ENCODE measurements at places on chromosomes 6 and 20.

DNA sequence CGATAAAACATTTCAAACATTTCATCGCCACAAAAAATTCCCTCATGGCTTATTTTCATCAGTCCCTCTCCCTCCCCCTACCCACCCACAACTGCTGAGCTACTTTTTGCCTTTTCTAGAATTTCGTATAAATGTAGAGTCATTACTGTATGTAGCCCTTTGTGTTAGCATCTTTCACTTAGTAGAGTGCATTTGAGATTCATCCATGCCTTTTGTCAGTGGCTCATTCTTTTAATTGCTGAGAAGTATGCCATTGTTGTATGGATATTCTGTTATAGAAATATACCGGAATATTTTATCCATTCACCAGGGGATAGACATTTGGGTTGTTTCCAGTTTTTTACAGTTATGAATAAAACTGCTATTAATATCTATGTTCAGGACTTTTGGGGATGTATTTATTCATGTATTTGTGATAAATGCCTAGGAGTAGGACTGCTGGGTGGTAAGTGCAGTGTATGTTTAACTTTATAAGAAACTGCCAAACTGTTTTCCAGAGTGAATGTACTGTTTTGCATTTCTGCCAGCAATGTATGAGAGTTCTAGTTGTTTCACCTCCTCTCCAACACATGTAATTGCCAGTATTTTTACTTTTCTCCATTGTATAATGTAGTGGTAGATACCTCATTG, 50.4 kb downstream of the FOXO3 start:
- no peak for DNase-seq

DNA sequence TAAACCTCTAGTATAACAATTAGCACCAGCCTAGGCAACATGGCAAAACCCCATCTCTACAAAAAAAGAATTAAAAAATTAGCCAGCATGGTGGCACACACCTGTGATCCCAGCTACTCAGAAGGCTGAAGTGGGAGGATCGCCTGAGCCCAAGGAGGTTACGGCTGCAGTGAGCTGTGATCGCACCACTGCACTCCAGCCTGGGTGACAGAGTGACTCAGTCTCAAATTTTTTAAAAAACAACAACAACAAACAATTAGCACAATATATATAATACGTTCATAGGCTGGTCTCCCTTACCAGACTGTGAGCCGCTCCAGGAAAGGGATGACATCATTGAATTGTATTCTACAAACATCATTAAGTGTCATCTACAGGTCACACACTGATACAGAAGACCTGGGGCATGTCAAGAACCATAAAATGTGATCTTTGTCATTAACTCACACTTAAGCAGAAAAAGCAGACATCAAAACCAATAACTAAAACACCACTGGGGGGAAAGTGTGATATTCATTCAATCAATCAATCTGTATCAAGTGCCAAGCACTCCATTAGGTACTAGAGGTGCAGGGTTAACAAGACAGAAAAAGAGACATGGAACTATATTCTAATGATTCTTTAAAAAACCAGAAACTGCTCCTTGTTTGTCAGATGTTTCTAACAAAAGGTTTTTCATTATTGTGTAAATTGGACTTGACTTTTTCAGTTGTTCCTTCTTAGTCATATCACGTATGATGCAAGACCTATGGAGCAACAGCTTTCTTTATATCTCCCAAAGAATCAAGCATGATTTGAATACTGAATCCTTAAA, 17.8 kb downstream of the MAP3K5 start:
- no peak for DNase-seq

DNA sequence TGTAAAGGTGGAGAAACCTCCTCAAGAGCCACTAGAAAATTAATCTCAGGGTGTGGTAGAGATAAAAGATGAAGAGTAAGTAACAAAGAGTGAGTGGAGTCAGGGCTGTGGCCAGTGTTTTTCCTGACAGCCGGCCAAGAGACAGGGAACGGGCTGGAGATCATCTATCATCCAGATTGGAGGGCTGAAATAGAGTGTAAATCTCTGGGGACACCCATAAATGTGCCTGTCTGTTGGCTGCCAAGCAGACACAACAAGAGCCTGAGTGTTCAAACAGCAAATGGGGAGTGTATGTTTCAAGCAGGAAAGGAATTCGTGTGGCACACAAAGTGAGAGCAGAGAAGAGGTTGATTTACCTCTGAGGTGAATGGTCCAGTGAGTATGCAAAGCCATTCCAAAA, 326.4 kb upstream of the KHDRBS2 start:
- no peak for DNase-seq

GRCh38 chr6:17130786-17131185, 28.9 kb downstream of the STMND1 start:
- DNase-seq = no peak

DNA sequence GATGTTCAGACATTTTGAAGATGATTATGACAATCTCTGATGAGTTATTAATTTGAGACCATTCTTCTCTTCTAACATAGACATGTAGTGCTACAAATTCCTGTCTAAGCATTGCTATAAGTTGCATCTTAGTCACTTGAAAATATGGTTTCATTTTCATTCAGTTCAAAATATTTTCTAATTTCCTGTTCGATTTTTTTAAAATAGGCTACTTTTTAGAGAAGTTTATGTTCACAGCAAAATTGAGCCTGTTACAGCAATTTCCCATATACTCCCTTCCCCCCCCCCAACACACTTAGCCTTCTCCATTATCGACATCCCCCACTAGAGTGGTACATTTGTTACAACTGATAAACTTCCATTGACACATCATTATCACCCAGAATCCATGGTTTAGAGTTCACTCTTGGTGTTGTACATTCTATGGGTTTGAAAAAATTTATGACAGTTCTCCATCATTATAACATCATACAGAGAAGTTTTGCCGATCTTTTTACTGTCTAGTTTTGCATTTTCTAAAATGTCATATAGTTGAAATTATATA, 31.2 kb downstream of the PLAGL1 start:
- no peak for DNase-seq

DNA sequence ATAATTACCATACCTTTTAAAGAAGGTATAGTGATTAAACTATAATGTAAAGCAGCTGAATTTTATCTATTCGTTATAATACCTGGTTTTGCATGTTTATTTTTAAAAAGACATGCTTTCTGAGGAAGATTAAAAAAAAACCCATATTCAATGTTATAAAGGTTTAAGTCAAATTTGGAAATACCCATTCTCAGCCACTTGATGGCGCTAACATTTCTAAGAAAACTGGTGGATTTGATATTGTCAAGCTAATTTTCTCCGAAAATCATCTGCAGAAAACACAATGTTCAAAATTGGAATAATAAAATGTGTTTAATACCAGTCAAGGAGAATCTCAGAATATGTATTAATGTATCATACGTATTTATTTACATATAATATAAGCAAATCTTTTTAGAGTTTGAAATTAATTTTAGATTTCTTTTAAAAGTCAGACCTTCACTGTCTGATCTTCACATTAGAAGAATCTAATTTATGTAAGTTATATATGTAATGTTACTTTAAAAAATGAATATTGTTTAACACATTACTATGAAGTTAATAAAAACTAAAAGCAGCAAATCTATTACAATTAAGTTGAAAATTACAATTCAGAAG, 35.0 kb downstream of the SHPRH start:
- DNase-seq = no peak

DNA sequence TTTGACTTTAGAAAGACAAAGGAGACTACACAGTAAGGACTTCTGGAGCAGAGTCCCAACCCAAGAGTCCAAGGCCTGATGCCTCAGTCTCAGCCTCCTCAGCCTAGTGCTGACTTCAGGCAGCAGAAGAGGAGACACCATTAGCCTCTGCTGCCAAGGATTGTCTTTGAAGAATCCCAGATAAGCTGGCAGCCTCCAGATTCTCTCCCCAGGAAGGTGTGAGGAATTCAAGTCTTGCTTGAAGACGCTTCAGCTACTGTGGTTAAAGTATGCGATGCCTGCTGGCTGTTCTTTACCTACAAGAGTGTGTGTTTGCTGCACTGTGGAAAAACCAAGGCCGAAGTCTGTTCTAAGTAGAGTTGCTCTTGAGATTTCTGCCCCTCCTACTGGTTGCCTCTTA, 215.9 kb upstream of the TCF21 start:
- no peak for DNase-seq

- DNase-seq = no peak
Observed at GRCh38 chr6:16688984-16689636, 72.2 kb downstream of the ATXN1 start.

DNA sequence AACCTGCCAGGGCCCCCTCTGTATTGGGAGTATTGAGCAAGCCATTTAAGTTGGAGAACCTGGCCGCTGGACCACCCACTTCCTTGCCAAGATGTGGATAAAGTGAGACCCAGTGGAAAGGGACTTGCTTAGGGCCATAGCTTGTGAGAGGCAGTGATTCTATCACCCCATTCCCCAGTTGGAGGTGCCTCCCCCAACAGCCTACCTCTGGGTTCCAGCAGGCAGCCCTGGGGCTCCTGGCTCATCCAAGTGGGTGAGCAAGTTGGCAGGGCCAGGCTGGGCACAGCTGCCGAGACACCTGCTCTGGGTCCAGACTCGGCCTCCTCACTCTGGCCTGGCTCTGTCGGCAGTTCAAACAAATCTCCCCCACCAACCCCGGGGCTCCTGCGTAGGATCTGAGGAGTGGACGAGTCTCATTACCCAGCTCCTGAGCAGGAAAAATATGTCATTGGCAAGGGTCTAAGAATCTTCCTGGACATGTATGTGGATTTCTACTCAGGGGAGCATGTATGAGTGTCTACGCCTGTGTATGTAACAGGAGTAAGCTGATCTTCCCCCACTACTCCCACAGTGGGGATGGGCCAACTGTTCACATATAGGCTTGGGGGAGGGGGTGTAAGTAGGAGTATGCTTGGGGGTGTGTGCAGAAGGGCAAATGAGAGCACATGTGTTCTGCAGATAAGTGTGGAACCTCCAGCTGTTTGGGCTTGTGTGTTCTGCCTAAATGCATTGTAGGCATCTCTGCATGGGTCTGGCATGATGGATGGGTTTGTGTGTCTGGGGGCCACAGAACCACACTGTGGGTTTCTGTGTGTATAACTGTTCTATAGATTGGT, 1.9 kb downstream of the ID1 start:
- DNase-seq = no peak

GRCh38 chr6:43865932-43866645, 96.1 kb downstream of the VEGFA start:
- DNase-seq = no peak

GRCh38 chr6:12223383-12223782, 66.8 kb upstream of the EDN1 start:
- no peak for DNase-seq

DNA sequence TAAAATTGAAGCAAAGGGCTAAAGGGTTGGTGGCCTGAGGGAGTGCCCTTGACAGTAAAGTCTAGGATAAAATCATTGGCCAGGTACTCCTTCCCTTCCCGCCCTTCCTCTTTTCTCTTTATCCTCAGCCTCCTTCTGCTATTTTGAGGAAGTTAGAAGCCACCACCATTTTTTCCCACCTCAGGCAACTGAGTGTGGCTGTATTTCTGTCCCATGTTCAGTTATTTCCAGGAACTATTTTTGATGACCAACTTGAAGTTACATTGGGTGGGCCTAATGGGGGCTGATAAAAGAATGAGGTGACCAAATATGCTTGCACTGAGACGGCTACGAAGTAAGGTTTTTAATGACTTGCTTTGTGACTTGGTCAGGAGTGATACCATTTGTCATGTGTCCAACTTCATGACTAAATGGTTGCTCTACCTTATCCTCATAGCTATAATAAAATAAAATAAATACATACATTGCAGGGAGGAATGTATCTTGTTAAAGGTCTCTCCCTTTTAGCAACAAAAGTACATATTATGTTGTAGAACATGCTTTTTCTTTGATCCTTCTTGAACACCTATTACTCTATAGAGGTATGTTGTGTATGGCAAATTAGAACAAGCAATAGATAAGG, 12.0 kb downstream of the PTPN1 start:
- DNase-seq = no peak

DNA sequence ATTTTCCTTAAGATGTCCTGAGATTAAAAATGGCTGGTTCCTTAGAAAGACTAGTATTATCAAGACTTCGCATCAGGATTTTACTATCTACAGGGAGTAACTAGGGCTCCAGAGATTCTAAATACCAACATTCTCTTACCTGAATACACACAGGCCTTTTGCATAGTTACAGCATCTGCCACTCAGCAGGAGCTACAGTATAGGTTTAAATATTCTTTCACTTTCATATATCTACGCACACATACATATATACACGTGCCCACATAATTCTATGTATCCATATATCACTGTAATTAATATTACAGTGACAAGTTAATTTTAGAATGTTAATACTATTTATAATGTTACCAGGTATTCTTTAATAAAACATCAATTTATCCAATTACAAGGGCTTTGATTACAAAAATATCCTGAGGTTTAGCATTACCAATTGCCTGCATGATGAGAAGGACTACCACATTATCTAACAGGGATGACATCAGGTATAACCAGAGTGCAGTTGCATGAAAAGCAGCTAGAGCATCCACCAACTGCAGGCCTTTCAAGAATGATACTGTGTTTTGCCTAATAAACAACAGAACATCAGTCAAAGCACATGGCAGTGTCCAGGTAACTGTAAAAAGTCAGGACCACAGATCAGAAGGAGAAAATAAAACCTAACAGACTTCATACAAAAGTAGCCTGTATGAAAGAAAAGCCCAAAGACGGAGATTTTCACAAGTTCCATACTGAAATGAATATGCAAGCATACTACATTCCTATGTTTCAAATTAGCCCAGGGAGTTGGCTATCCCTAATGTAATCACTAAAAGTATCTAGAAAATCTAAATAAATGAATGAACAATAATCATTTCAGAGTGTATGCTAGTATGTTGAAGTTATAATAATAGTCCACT, 268.7 kb downstream of the PTPRK start:
- no peak for DNase-seq

DNA sequence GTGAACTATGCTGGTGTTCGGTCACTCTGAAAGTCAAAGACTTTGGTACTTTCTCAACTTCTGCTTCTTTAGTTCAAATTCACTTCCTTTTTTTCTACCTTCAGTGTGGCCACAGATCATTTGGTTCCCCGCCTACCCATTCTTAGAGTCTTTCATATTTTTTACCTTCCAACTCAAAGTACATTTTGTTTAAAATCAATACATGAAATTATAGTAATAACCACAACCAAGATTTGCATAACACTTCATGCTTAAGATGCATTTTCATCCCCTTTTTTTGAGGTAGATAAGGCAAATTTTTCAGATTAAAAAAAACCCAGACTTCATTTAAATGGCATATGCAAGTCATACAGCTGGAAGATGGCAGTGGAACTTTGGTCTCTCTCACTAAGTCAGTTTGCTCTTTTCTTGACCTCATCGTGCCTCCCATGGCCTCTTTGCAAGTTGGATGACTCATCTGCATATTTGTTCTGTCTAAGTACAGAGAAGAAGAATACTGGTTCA, 11.9 kb upstream of the CNR1 start:
- no peak for DNase-seq

GRCh38 chr20:49587111-49587570, 19.2 kb upstream of the PTGIS start:
- DNase-seq = no peak

DNA sequence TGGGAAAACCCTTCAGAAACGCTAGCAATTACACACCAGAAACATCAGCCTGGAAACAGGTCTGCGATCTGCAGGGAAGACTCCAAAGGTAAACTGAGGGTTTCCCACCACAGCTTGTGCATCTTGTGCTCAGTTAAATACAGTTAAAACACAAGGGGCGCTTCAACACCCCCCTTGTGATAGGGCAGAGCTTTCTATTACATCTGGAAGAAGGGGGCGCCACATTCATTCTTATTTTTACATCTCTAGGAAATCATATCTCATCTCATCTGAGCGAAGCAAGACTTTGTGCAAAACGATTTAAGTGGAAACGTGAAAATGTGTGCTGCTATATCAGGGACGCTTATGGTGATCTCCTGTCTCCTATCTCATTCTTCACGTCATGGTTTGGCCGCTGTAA, 58.5 kb downstream of the PRND start:
- DNase-seq = no peak
